ENCODE measurements at places on chromosomes 3 and 15.

- no peak for DNase-seq
These were observed 9.7 kb upstream of the CYFIP1 start for GRCh38 chr15:22989576-22990477.

GRCh38 chr3:10915376-10915775 lies 77.2 kb upstream of the SLC6A1 start:
- no peak for DNase-seq

DNA sequence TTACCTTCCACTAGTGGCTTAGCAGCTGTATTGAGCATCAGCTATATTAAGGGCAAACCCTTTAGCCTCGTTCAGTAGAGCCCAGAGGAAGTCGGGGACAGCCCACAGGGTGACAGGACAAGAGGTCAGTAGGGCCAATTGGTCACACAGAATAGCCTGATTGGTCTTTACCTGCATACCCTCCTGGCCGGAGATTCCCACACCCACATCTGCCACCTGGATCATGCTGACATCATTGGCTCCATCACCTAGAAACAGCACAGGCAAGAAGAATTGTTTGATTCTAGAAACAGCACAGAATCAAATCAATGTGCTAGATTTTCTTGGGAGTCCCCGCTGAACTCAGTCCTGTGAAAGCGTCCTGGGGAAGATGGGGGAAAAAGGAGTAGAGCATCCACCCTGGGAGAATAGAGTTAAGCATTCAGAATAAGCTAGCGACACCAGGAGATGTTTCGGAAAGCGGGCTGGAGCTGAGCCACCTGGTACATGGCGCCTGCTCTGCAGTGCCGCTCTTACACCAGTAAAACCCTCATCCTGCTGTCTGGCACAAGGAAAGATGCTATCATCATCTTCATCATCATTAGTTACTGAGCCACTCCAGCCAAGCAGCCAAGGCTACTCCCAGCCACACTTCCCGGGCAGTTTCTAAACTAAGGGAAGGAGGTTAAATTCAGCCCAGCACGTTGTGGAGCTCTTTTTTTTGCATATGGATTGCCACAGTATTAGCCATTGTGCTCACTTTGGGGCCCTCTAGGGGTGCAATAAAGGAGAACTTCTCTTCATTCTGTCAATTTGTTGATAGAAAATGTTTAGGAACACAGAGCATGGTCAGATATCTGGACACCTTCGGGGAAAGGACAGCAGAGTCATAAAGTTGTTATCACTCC lies 171.3 kb downstream of the ATP10A start:
- no peak for DNase-seq

DNA sequence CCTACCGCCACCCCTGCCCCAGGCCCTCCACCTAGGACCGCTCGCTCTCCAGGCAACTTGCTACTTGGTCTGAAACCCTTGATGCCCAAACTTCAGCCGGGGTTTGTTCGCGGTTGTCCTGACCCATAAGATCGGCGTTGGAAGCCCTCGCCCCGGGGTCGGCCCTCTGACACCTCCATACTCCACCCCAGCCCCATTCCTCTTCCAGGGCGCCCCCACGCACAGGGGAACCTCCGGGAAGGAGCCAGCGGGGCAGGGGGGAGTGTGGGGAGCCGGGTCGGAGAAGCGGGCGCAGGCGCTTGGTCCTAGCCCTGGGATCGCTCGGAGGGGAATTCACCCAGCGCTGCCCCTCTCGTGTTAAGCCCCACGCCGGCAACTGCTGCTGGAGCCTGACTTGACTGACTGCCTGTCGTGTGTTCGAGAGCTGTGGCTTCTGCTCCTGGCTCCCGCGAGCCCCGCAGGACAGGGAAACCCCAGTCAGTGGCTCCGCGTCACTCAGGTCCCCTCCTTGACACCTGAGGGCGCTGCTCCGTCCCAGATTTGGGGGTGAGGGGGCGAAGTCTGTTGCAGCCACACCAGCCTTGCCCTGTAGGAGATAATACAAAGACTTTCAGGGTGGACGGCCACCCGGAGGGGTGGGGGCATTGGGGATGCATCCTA lies 675 bp downstream of the RYR3 start:
- DNase-seq = no peak

DNA sequence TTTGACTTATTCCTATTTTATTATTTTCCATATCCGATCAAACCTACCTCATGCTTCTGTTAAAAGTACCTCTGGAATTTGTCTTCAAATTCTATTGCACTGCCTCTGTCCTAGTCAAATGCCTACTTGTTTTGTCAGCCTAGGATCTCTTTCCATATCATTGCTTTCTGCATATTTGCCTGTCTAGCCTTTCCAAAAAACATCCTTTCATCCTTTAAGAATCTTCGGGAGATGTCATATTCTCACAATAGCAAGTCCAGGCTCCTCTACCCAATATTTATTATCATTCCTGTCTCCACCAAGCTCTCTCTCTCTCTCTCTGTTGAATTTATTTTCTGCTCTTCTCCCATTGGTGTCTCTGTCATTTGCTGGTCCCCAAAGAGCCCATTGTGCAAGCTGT lies 80.1 kb downstream of the LRRC28 start:
- DNase-seq = no peak

GRCh38 chr15:40863660-40864270 lies 10.3 kb downstream of the RHOV start:
- DNase-seq = no peak

DNA sequence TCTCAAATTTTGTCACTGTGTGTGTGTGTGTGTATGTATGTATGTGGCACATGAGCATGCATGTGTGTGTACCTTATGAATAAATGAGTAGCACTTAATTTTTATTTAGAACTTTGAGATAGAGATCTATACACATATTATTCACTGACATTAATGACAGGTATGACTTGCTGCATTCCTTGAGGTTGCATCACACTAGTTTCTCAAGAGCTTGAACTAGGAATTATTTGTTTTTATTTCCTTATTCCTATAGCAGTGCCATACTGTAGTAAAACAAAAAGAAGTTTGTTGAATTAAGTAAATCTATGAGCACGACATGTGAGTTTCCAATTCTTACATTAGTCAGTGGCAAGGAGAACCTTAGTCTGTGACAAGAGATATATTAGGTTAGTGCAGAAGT lies 943.9 kb downstream of the ROBO1 start:
- no peak for DNase-seq

DNA sequence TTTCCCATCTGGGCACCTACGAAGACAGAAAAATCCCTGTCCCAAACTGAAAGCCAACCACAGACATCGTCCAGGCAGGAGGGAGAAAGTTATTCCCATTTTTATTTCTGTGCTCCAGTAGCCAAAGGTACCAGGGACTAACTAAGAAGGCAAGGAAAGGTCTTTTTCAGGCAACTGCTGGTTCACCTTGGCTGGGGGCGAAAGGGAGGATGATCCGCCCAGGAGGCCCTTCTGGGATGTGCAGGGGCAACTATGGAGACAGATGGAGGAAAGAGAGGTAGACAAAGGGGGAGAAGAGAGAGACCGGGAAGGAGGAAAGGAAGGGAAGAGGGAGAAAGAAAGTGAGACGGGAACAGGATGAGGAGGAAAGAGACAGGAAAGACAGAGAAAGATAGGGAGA lies 13.3 kb downstream of the WNT5A start:
- no peak for DNase-seq
